ENCODE measurements at places on chromosomes 13 and 19.

DNA sequence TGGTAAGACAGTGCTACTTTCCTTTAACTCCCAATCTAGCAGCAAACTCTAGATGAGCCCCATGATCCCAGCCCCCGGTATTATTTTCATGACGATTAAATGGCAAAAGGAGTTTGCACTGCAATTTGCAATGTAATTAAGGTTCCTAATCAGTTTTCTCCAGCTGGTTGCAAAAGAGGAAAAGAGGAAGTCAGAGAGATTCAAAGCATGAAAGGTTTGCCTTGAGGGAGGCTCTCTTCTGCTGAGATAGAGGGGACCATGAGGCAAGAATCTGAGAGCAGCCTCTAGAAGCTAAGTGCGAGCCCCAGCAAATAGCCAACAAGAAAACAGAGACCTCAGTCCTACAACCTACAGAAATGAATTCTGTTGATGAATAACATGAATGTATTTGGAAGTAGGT, 527.1 kb downstream of the UQCRFS1 start:
- no peak for DNase-seq

DNA sequence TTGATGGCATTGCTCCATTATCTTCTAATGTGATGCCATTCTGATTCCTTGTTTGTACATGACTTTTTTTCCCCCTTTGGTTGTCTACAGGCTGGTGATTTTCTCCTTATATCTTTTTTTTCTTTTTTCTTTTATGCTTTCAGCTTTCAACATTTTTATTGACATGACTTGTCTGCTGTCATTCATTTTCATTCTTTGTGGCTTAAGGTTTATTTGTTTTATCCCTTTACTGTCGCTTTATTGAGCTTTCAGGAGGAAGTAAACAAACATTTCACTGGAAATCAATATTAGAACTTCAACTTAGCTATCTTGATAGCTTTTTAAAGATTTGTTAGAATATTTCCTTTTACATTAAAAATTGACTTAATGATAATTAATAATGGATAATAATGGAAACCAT, 9.7 kb downstream of the ITM2B start:
- DNase-seq = no peak

GRCh38 chr13:77523834-77524728, 11.4 kb upstream of the SCEL start:
- no peak for DNase-seq

- DNase-seq = no peak
These were observed 270.9 kb downstream of the SLC7A1 start for GRCh38 chr13:29324601-29325000.

GRCh38 chr13:99636306-99636705, 135.0 kb downstream of the TM9SF2 start:
- no peak for DNase-seq

GRCh38 chr19:30335306-30335886, 36.8 kb upstream of the ZNF536 start:
- DNase-seq = no peak

- no peak for DNase-seq
These were observed 777.0 kb upstream of the SLITRK1 start for GRCh38 chr13:84659359-84659661.
